T-helper 1 cell (primary cell): ENCODE measurements at places on chromosomes 4 and X.
A peak's percentile ranks its signal among the peaks of the same experiment; 100 is the strongest.

- peak; percentile 69 for DNase-seq
Observed at GRCh38 chrX:20252381-20253231, 14.1 kb downstream of the RPS6KA3 start.

DNA sequence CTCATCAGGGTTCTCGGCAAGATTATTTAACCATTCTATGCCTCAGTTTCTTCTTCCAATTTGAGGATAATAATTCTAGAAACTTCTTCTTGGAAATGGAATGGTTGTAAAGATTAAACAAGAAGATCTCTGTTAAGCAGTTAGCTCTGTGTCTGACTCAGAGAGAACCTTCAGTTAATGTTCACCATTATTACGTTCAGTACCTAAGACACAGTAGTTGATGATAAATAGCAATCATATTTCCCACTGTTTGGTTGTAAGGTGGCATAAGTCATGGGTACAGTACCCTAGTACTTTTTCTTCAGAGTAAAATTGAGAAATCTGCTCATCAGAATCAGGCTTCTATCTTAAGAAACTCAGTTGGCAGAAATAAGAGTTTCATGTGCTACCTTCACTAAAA, 366.5 kb upstream of the BOD1L1 start:
- DNase-seq, result no peak

DNA sequence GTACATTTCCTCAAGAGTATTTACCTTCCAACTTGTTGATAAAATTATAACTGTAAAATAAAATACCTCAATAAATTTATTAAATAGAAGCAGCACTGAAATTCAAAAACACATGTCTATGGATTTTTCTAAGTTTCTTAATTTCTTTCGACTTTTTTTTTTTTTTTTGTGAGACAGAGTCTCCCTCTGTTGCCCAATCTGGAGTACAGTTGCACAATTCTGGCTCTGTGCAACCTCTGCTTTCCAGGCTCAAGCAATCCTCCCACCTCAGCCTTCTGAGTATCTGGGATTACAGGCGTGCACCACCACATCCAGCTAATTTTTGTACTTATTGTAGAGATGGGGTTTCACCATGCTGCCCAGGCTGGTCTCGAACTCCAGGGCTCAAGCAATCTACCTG, 79.8 kb downstream of the IQCM start:
- no peak for DNase-seq

DNA sequence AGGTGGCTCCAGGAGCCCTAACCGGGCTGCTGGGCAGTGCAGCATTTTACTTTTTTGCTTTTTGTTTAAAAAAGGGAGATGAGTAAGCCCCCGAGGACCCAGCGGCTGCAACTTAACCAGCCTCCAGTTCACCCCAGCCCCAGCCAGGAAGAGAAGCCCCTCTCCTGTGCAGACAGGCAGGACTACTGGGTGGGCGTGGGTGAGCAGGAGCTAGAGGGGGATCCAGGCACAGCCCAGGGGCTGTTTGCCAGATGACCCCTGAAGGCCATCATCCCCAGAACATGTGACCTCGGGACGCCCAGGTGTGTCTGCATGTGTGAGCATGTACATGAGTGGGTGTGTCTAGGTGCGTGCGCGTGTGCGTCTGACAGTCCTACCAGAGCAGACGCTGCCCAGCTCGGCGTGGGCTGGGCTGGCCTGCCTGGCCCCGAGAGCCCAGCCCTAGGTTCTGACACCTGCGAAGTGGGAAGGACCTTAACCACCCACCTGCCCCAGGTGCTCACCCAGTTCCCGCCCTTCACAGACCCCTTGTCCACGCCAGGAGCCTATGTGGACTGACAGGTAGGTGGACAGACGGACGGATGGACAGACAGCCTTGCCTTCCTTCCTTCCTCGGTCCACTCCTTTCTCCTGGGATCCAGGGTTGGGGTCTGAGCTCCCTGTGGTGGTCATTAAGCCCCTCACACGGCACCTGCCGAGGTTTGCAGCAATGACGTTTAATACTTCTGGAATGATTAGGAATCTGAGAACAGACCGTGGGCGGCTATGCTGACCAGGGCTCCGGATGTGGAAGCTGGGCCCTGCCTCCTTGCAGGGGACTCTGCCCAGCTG, 7.8 kb upstream of the HAUS3 start:
- DNase-seq, result no peak

DNA sequence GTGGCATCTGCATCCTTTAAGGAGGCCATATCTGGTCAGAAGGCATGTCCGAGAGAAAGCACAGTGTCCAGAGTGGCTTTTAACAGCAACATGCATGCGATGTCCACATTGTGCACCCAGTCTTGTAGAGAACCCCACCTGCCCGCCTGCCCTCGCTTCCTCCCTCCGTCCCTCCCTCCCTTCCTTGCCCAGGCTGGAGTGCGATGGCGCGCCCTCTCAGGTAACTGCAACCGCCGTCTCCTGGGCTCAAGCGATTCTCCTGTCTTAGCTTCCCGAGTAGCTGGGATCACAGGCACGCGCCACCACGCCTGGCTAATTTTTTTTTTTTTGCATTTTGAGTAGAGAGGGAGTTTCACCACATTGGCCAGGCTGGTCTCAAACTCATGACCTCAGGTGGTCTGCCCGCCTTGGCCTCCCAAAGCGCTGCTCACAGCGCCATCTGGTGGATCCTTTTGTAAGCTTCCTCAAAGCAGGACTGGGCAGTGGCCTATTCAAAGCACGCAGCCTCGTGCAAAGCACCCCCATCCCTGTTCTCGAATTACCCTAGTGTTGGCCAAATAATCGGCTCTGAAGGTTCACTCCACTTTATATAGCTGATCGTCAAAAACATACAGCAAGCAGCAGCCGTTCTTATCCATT, 15.0 kb downstream of the BRCC3 start:
- DNase-seq, result no peak

GRCh38 chr4:153722036-153722435, 37.8 kb downstream of the RNF175 start:
- no peak for DNase-seq
